Astrocyte of the cerebellum (primary cell): ENCODE measurements at places on chromosomes 16 and 17.

DNA sequence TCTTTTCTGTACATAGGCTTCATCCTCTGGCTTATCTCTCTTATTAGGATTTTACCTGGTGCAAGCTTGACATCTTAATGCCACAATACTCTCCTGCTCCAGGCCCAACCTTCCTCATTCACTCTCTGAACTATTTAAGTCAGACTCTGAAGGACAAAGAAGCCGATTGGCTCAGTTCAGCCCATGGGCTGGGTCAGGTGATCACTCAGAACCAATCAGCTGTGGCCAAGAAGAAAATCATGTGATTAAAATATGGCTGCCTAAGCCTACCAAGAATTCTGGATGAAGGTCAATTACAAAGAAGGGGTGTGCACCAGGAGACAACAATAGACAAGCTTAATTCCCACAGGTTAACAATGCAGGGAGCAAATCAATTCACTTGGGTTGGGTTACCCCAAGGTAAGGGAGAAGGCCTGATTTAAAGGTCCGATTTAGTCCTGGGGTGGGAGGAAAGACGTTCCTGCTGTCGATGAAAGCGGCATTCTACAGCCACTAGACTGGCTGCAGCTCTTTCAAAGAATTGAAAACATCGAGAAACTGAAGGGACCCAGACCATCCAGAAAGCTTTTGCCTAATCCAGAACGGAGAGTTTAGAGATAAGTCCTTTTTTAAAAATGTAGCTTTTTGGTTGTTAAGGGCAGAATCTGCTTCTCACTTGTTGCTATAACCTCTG is 42.9 kb upstream of the NFAT5 start:
- DNase-seq, result no peak

DNA sequence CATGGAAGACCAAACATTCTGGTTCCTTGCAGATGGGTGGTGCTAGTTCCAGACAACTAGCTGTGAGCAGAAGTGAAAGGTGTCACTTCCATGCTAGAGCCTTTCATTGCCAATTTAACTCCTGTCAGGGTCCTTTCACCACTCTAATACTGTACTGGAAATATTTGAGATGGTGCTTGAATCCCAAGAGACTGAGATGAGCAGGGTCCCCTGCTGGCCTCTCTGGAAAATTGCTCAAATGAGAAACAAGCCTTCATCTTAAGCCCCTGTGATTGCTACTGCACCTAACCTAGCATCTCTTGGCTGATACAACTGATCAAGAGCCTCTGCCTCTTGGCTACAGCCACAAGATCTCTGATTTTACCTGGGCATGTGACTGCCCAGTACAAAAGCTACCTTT is 7.4 kb upstream of the VAC14 start:
- DNase-seq, result no peak

DNA sequence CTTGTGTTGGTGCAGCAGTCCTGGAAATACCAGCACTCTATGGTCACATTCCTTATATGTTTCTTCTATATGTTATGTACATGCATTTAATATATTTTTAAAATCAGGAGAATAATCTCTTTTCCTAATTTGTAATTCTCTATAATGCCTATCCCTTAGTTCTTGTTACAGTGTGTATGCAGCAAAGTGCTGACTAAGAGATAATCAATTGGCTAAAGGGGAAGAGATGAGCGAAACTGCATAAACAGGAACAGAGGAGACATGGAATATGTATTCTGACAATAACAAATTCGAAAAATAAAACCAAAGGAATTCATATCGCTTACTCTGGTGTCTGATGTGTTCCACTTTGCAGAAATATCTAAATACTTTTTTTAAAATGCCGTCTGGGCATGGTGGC is 41.7 kb downstream of the SYNRG start:
- DNase-seq, result no peak

DNA sequence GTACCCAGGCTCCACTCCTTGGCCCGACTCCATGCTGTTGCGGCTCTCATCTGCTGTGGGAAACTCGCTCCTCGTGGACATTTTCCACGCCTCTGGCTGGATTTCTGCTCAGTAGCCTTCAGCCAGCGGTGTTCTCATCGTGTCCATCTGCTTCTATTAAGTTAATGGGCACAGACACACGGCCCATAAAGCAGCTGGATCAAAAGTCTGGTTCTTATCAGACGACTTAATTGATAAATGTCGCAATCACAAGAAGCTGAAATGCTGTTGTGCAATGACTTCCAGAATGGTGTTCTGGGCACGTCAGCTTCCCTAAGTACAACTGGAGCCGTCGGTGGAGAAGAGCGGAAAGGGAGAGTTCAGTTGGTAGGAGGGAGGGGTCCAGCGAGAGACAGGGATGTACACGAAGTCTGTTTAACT is 211.7 kb upstream of the CHMP6 start:
- no peak for DNase-seq

GRCh38 chr16:52727849-52728248 is 180.9 kb upstream of the TOX3 start:
- no peak for DNase-seq

GRCh38 chr17:47325176-47325575 is 1.4 kb downstream of the EFCAB13 start:
- DNase-seq, result no peak

GRCh38 chr16:78437352-78437968 is 338.0 kb downstream of the WWOX start:
- no peak for DNase-seq

GRCh38 chr17:59530531-59530930 is 34.9 kb upstream of the DHX40 start:
- DNase-seq, result no peak

DNA sequence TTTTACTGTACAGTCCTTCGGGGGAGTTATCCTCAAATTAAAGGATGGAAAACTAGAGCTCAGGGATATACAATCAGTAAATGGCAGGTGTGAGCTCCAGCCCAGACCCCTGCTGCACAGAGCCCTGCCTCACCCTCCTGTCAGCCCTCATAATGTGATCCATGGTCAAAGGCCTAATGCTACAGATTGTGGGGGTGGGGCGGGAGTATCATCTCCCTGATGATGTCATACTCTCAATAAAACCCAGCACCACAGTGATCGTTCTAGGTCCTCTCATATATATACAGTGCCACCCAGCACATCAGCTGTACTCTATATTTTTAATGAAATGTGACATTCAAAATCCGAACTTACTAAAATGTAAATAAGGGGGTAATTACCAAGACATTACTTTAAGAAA is 61.5 kb downstream of the SLC39A11 start:
- no peak for DNase-seq

DNA sequence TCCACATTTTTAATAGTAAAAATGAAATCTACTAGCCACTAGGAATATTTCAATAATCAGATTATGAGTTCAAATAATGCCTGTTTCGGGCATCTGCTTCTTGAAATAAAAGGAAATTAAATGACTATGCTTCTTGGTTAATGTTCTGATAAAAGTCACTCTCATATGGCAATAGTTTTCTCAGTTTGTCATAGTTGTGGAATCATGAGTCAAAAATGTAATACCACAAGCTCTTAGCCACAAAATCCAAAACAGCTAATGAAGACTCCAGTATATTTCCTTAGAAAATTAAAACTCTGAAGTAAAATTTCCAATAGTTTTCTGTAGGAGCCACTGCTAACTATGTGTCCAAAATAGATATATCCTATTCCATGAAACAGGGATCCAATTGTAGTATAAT is 676.3 kb upstream of the CDH8 start:
- DNase-seq, result no peak

DNA sequence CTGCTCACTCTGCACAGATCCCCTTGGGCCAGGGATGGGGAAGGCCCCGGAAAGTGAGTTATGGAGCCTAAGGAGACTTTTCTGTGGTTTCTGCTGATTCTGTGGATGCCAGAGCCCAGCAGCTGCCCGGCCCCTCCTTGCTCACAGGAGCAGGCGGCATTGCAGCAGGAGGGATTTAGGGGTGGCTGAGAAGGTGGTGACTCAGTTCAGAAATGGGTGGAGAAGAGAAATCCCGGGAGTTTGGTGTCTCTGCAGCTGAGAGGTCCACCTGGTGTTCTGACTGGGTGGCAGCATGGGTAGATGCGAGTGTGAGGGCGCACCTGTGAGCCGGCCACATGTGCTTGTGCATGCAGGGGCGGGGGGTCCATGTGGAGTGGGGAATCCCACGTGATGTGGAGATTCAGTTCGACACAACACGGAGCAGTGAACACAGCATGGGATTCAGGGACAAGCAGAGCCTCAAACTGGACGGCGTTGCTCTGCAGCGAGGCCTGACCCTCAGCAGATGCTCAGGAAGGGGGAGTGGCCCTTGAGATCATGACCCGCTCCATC is 16.0 kb upstream of the SPPL2C start:
- no peak for DNase-seq

DNA sequence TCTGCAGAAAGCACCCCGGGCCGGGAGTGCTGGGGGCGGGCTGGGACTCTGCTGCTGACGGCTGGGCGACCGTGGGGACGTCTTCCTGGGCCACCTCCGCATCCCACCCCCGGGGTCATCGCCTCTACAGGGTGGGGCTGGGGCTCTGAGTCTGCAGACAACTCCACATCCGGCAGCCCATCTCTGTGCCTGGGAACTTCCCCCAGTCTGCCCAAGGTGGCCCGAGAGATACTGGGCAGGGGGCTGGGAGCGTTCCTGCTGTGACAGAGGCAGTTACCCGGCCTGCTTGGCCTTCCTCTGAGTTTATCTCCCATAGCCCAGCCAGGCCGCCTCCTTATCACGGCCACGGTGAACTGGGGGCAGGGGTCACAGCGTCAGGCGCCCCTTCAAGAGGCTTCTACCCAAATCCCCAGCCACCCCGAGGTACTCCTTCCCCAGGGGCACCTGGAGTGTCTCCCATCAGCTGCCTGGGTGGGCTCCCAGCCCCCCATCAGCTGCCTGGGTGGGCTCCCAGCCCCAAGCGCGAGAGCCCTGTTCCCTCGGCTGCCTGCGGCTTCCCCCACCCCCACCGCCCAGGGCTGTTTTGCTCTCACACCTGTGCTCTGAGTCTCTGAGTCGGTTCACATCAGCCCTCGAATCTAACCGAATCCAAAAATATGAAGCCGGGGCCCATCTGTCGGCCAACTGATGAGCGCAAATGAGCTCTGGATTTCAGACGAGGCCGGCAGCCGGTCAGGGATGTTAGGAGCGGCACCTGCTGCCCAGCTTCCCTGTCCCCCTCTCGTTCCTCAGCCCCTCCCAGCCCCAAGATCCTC is 15.6 kb upstream of the CBFA2T3 start:
- DNase-seq, result no peak

- no peak for DNase-seq
Measured at GRCh38 chr17:7644775-7645174, 6.0 kb upstream of the ATP1B2 start.

GRCh38 chr17:10380631-10381408 is 8.0 kb upstream of the MYH13 start:
- DNase-seq, result peak; percentile 49

- DNase-seq, result no peak
Measured at GRCh38 chr16:711548-712320, 3.2 kb upstream of the METRN start.

GRCh38 chr17:36544044-36544306 is 744 bp upstream of the GGNBP2 start:
- no peak for DNase-seq

- DNase-seq, result peak; percentile 23
Measured at GRCh38 chr16:89827383-89828198, 684 bp upstream of the SPIRE2 start.

GRCh38 chr17:56708220-56708558 is 114.7 kb downstream of the NOG start:
- no peak for DNase-seq

DNA sequence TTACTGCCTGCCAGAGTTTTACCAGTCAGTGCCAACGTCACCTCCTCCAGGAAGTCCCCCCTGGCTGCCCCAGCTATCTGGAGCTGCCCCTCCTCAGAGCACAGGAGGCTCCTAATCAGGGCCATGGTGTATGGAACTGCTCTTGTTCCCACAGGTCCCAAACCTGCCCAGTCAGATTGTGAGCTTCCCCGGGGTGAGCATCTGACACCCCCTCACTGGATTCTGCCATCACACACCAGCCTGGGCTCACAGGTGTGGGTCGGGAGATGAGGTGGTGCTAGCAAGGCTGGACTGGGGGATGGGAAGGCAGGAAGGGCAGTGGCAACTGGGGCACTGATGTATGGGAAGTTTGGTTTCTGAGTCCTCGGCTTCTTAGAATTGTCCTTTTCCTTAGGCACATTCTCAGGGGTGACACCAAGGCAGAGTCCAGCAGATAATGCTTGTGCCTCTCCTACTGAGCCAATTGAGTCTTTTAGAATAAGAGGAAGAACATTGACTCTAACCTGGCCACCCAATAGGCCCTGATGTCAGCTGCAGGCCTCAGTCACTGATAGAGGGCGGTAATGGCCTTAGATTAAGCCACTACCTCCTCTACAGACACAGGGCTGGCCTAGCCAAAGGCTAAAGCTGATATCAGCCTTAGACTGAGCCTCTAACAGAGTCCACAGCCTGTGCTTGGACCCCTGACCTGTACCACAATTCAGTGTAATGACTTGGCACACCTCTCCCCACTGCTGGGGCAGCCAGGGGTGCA is 107.9 kb downstream of the WSCD1 start:
- DNase-seq, result no peak

DNA sequence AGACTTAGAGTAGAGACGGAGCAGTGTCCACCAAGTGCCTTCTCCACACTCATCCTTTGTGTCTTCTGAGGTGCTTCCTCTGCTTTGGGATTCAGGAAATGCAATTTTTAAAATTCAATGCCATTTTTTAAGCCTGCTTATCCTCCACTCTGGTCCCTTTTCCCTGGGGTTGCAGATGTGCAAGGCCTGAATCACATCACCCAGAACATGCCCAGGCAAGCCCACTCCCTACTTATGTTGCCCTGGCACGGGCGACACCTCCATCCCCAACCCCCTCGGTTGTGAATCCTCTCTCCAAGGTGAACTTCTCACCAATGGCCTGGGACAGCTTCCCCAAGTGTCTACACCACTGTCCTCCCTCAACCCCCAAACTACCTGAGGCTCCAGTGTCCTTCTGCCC is 116.2 kb downstream of the C17orf67 start:
- DNase-seq, result no peak

DNA sequence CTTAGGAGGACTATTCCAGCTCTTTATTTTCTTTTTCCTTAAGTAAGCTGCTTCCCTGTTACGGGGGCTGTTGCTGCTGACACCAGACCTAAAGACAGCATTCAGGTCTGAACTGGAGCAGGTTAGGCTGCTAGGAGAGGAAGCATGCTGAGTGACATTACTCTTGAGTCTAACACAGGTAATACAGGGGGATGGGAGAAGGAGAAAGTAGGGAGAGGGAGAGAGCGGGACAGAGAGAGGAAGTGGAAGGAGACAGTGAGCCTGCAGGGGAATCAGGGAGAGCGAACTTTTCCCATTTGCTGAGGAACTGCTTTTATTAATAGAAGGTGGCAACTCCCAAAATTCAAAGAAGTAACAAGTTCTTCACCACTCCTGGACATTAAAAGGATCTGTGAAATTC is 130.9 kb downstream of the PARN start:
- DNase-seq, result no peak
